ENCODE measurements at places on chromosomes 5 and 9.

DNA sequence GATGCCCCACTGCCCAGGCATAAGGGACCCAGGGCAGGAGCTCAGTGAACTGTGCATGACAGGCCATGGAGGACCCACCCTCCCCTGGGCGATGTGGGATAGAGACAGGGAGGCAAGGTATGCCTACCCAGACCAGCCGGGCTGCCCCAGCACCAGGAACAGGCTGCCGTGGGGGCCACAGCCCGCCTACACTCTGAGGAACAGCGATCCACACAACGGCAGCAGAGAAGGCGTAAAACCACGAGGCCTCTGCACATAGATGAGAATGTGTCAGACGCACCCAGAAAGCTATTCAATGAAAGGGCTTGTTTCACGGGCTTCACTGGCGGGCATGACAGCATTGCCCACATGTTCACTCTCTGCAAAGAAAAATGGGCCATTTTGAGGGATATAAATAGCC, 49.5 kb downstream of the SEMA4D start:
- DNase-seq: no peak

GRCh38 chr5:142254431-142254830, 70.4 kb downstream of the SPRY4 start:
- no peak for DNase-seq

- DNase-seq: no peak
Observed at GRCh38 chr9:4538107-4538506, 47.8 kb downstream of the SLC1A1 start.

DNA sequence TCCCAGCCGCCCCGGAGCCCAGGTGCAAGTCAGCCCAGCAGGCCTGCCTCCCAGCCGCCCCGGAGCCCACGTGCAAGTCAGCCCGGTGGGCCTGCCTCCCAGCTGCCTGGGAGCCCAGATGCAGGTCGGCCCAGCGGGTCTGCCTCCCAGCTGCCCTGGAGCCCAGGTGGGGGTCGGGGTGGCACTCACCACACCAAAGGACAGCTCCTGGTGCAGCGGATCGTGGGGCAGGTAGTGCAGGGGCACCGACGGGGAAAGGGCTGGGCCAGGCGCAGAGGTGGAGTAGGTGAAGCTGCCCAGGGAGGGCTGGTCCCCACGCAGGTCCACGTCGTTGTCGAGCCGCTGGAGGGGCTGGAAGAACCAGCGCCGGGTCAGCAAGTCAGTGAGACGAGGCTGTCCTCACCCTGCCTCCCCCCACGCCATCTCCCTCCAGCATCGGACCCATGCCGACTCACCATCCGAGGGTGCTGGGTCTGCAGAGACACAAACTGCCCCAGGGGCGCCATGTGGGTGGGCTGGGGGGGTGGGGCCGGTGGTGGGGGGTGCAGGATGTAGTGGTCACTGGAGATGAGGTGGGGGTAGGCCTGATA, 6.7 kb downstream of the RNF44 start:
- DNase-seq: no peak

DNA sequence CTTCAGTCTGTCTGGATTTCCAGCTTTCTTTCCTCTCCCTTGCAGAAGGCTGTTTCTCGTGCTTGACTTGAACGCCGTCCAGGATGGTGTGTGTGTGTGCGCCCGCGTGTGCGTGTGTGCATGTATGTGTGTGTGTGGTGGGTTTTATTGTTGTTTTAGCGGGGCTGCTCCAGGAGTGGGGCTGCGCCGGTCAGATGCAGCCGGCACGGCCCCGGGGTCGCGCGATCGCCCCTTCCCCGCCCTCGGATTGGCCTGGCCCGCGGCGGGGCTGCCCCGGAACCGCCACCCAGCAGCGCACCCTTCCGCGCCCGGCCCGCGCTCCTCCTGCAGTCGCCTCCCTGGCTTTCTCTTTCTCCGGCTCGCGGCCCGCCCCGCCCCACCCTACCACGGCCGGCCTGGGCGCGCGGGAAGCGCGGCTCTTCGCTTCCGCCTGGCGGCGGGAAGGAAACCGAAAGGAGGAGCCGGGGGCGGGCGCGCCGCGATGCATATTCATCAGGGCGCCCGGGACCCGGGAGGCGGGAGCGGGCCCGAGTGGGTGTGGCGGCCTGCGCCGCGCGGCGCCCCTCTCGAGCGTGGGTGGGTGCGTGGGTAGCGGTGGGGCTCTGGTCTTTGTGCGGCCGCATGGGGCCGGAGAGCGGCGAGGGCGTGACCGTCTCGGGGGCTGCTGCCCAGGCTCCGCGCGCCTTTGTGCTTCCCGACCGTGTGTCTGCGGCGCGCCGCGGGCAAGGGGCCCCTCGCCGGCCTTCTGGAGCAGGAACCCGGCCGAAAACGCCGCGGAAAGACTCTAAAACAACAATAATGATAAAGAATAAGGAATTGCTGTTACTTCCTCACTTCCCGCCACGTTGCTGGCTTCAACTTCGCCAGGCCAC, 8.5 kb upstream of the NFIB start:
- DNase-seq: peak; percentile 82

GRCh38 chr5:7220156-7220555, 175.8 kb upstream of the ADCY2 start:
- no peak for DNase-seq

Measured in activated CD4-positive, alpha-beta T cell treated with anti-CD3 and anti-CD28 coated beads, Interleukin-2, Interleukin-4, amounts not matched to agents 100 ng/mL and 50 ng/mL, durations not matched to agents 16 hours and 8 hours (primary cell).